NCI-H748 treated with DMSO at 0.1 percent for 48 hours (cell line): ENCODE measurements at places on chromosomes 3 and 15.

- no peak for DNase-seq
These were observed 29.1 kb downstream of the SSR3 start for GRCh38 chr3:156525808-156526207.

GRCh38 chr15:52317022-52317421 lies 21.4 kb upstream of the MYO5C start:
- DNase-seq, result no peak

DNA sequence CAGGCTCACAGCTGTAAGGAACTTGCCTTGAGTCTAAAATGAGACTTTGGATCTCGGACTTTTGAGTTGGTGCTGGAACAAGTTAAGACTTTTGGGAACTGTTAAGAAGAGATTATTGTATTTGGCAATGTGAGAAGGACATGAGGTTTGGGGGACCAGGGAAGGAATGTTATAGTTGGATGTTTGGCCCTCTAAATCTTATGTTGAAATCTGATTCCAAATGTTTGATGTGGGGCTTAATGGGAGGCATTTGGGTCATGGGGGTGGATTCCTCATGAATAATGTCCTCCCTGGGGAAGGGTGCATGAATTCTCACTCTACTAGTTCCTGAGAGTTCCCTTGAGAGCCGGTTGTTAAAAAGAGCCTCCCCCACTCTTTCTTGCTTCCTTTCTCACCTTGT lies 18.5 kb upstream of the CHCHD6 start:
- DNase-seq, result no peak

DNA sequence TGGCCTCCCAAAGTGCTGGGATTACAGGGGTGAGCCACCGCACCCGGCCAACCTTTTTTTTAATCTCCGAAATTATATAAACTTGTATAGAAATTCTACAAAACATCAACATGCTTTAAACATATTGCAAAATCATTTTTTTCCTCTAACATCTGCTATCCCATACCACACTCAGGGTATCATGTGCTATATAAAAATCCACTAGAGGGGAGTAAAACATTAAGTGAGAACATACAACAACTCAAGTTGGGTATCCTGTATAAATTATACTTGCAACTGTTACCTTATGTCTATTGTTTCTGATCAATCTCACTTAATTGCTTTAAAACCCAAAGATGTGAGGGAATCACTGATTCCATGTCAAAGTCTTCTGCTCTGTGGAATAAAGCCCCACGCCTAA lies 71.9 kb upstream of the FBN1 start:
- DNase-seq, result no peak

DNA sequence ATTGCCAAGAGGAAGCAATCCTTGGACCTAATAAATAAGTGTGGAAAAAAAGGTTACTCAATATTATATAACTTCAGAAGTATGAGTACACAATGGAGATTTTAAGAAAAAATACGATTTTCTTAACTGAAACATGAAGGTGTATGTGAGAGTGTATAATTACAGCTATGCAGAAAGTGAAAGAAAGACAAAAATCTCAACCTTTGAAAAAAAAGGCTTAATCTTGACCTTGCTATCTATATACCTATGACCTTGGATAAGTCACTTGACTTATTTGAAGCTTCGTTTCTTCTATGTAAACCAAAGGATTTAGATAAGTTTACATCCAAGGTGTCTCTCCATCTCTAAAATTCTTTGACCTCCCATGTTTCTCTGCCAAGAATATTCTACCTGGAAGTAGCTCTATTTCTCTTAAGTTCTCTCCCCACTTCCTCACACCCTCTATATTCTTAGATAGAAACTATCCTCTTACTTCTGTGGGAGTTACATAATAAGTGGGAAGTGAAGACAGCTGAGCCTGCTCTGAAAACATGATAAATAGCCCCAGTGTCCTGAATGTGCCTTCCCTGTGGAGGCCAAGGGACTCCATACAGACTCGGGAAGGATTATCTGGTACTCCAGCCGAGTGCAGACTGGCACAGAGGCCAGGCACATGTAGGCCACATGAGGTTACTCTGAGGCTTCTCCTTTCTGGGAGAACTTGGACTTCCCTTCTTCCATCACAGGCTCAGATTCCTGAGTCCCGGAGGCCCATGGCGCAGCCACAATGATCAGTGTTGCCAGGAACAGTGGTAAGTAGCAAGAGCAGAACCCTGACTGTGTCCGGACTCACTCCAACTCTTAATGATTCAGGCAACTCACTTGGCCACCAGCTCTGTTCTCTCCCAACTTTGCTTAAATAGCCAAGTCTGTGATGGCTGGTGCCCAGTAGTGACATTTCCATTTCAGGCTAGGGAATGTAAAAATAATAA lies 166.8 kb upstream of the COL8A1 start:
- DNase-seq, result no peak

- no peak for DNase-seq
These were observed 35.5 kb downstream of the CADPS start for GRCh38 chr3:62839748-62840147.
